ENCODE measurements at places on chromosomes 12 and 14.

- no peak for DNase-seq
Measured at GRCh38 chr12:42761086-42761485, 171.5 kb upstream of the PRICKLE1 start.

DNA sequence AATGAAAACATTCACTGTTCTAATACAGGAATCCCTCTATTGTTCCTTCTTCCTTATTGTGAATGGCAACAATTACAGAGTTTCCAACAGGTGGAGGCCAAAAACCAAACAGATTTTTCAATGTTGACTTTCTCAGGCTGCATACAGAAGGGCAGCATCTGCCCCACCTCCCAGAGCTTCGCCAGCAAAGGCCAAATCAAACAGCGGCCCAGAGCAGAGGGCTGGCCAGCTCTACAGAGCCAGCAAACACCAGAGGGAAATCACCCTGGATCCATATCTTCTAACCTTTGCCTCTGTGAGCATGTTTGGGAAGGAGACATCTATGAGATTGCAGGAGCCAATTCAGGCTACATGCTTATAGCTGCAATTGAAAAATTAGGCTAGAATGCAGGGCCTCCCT, 4.4 kb upstream of the CRACR2A start:
- DNase-seq, result no peak

- DNase-seq, result peak; percentile 94
Measured at GRCh38 chr14:104169699-104170479, 31.5 kb downstream of the KIF26A start.

- DNase-seq, result no peak
Measured at GRCh38 chr14:104404922-104405321, 174.6 kb upstream of the C14orf180 start.

DNA sequence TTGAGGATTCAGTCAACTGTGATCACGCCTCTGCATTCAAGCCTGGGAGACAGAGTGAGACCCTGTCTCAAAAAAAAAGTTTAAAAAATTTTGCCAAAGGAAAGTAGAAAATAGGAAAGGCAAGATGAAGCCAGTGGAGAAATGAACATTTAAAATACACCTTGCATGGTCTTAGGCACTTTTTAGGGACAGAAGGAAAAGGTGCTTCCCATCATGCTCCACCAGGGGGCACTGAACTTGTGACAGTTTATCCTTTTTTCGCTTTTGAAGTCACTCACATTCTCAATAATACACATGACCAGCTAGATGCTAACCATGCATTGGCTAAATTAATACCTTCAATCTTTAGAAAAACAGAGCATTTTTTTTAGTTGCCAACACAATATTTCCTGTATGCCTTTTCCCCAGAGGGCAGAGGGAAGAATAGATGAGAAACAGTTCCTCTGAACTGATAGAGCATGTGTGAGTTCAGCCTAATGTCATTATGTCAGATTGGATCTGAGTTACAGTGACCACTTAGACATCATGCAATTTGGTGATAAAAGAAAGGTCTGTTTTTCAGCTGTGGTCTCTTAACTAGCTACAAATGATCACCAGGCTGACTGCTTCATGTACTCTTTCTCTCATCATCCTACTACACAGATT, 221.8 kb upstream of the SSTR1 start:
- no peak for DNase-seq

- DNase-seq, result peak; percentile 69
Measured at GRCh38 chr12:122871851-122872780, 23.8 kb downstream of the VPS37B start.

GRCh38 chr12:14828892-14829291, 14.4 kb downstream of the ART4 start:
- no peak for DNase-seq

- DNase-seq, result no peak
Measured at GRCh38 chr12:26855337-26855736, 22.3 kb upstream of the ITPR2 start.

- DNase-seq, result no peak
Measured at GRCh38 chr14:35963209-35963608, 137.1 kb downstream of the BRMS1L start.

DNA sequence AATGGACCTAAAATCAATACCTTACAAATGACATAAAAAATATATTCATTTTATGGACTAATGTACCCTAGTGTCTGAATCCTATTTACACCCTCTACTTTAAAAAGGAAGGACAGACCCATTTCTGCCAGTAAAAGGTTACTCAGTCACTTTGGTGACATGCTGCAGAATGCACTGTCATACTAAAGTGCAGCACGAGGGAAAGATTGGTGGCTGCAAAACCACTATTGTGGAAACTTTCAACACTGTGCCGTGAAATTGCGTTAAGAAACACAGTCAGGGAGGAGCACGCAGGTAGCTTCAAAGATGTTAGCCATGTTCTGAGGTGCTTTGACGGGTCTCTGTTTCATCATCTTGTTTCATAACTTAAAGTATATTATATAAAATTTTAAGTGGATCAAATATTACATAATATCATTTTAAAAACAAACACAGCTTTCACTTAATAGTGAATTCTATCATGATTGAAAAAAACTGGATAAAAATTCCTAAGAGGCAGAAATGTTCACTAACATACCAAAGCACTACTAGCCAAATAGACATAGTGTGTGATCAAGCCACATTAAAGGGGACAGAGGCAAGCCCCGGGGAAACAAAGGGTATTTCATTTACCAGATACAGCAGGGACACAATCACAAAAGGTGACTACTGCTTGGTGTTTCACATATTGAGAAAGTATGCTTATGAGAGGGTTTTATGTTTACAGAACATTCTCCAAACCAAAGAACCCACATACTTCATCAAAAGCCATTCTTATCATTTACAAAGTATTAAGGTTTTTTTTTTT, 330.8 kb upstream of the SOX5 start:
- DNase-seq, result no peak

- peak; percentile 29 for DNase-seq
Measured at GRCh38 chr12:57242691-57243454, 8.1 kb downstream of the STAC3 start.

- DNase-seq, result no peak
Measured at GRCh38 chr12:118432812-118433545, 56.6 kb downstream of the SUDS3 start.

DNA sequence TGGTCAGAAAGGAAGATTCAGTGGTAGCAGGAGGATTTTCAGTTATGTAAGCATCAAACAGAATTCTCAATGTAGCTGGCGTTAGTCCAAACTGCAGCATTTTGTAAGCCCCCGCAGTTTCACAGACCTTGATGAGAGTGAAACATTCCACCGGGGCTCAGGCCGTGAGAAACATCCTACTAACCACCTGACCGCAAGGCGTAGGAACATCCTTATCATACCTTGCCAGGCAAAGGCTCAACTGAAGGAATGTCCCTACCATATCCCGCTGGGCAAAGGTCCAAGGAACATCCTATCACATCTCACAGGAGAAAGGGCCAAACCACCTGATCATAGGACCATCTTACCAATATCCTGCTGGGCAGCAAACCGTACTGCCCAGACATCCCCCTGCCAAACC, 624.8 kb upstream of the TMEM132C start:
- DNase-seq, result no peak

GRCh38 chr14:72932893-72933292, 6.6 kb downstream of the DCAF4 start:
- no peak for DNase-seq

DNA sequence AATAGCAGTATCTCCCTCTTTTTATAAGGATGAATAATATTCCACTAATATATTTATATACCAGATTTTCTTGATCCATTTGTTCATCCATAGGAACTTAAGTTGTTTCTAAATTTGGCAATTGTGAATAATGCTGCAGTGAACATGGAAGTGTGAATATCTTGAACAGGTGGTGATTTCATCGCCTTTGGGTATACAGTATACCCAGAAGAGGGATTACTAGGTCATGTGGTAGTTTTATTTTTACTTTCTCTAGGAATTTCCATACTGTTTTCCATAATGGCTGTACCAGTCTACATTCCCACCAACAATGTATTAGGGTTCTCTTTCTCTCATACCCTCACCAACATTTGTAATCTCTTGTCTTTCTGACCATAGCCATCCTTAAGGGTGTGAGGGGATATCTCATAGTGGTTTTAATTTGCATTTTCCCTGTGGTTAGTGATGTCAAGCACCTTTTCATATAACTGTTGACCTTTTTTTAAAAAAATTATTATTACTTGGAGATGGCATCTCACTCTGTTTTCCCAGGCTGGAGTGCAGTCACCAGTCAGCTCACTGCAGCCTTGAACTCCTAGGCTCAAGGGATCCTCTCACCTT, 20.5 kb downstream of the PPHLN1 start:
- DNase-seq, result no peak

- no peak for DNase-seq
Measured at GRCh38 chr14:60242429-60242828, 6.6 kb upstream of the PPM1A start.

DNA sequence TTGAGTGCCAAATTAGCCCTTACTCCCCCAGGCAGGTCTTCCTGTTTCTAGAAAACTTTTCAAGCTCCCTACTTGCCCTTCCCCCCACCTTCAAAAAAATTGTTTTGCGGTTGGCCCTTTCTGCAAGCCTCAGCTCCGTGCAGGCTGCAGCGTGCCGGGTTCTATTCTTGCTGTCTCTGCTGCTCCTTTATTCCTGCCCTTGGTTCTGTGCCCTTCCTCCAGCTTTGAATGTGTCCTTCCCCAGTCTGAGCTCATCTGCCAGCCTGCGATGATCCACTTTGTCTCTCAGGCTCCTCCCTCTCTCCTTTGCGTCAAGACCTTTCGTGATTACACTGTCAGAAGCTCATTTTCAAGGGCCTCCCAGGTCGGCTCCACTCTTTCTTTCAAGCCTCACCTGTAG, 98.6 kb downstream of the IRF2BPL start:
- peak; percentile 83 for DNase-seq

- DNase-seq, result no peak
Measured at GRCh38 chr14:74841230-74842207, 34.4 kb downstream of the PROX2 start.

- peak; percentile 66 for DNase-seq
Measured at GRCh38 chr14:76352639-76353281, 23.2 kb upstream of the ESRRB start.

GRCh38 chr14:59816941-59817340, 53.6 kb downstream of the RTN1 start:
- DNase-seq, result no peak

- no peak for DNase-seq
Measured at GRCh38 chr12:47272412-47273190, 192.8 kb upstream of the AMIGO2 start.

DNA sequence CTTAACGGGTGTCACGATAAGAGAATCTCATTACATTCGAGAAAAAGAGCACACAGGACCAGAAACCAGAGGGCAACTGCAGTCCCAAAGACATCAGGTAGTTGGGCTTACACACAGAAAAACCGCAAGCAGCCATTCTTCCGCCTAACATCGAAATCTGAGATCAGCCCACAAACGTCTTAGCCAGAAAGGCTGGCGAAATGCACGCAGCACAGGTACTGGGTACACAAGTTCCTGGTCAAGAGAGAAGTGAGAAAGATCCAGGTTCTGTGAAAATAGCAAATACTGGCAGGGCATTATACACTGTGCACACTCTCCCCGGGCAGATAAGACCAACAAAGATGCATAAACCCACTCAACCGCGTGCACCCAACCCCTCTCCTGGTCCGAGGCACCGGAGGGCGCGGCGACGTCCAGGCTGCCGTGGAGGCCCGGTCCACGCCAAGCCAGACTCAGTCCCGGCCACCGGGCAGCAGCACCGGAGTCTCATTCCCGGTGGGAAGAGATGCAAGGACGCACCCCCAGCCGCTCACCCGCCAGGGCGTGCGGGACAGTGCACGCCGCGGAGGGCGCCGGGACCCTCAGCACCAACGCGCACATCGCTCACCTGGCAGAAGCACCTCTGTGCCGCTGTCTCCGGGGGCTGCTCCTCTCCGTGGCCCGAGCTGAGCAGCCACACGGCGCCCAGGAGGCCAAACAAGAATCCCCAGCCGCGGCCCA, 437 bp downstream of the ERO1A start:
- peak; percentile 18 for DNase-seq

DNA sequence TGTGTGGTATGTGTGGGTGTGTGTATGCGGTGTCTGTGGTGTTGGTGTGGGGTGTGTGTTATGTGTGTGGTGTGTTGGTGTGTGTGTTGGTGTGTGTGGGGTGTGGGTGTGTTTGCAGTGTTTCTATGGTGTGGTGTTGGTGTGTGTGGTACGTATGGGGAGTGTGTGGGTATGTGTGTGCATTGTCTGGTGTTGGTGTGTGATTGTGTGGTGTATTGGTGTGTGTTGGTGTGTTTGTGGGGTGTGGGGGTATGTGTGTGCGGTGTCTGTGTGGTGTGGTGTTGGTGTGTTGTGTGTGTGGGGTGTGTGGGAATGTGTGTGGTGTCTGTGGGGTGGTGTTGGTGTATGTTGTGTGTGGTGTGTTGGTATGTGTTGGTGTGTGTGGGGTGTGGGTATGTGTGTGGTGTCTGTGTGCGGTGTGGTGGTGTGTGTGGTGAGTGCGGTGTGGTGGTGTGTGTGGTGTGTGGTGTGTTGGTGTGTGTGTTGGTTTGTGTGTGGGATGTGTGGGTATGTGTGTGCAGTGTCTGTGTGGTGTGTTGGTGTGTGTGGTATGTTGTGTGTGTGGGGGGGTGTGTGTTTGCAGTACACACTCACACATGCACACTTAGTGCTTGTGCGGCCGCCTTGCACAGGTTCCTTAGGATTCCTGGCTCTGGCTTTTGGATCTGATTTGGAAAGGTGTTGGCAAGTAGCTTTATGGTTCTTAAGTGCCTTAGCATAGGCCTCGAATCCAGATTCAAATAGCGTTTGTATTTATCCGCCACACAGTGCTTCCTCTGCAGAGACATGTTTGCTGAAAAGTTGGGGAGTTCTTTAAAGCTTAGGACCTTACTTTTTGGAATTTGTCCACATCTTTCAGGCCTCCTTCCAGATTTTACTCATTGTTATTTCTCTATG, 16.4 kb downstream of the MLXIP start:
- DNase-seq, result no peak

DNA sequence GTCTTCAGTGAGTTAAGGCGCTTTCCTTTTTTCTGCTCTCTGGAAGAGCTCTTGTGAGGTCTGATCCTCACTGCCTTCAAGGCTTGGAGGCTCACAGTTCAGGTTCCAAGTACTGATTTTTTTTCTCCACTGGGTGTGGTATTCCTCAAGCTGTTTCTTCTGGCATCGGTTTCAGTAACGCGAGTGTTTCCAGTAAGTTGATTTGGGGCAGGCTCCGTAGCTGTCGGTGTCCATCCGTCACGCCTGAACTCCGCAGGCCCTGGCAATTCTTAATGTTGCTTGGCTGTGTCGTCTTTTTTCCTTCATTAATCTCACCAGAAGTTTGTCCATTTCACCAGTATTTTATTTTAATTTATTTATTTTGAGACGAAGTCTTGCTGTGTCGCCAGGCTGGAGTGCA, 30.6 kb downstream of the LRCOL1 start:
- no peak for DNase-seq

Data from NCI-H2227 treated with DMSO at 0.1 percent for 48 hours (cell line).